ENCODE measurements at places on chromosomes 11 and 22.
A peak's percentile ranks its signal among the peaks of the same experiment; 100 is the strongest.

- DNase-seq, result no peak
Observed at GRCh38 chr22:26665813-26666231, 8.4 kb downstream of the MIAT start.

DNA sequence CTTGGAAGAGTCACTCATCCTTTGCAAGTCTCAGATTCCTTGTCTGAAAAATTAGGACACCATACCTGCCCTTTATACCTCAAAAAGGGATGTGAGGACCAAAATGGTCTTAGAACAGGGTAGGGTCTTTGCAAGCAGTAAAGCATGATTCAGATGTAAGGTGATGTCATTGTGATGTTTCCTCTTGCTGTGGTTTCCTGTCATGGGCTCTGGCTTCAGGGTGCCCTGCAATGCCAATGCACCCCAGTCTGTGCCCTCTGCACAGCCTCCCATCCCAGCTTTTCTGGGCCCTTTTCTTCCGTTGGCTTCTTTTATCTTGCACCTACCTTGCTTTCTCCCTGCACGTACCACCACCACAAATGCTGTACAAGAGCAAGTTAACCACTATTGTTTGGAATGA is 87.8 kb upstream of the NNMT start:
- no peak for DNase-seq

DNA sequence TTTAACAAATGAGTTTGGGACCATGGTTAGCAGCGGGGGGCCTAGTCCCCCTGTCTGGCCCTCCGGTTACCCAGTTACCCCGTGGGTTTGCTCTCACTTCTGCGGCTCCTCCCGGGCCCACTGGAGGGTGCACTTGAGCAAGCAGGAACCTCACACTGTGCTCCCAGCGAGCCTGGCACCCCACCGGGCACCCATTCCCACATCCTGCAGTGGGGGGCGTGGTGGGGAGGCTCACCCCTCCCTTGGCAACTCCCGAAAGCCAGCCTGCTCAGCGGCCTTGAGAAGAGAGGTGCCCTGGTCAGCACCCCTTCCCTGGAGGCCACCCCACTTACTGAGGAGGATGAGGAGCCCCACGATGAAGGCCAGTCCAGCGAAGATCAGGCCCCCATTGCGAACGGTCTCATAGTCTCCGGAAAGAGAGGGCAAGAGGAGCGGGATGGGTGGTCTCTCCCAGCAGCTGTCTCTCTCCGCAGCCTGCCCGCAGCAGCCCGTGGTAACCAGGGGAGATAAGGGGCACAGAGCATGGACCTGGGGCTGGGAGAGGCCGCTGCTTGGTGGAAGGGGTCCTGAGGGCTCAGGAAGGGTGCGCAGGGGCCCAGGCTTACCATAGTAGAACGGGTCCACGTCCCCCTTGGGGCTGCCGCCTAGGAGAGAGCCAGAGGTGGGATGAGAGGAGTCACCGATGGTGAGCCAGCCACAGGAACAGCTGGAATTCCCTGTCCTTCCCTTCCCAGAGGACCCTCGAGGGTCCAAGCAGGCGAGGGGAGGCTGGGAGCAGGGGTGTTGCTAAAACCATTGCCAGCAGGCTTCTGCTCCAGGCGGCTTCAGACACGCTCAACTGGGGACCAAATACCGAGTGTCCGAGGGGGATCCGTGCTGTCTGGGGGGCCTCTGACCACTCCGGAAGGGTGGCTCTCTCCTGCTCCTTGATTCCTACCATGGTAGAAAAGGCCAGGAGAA is 2.2 kb downstream of the FXYD2 start:
- peak; percentile 74 for DNase-seq

DNA sequence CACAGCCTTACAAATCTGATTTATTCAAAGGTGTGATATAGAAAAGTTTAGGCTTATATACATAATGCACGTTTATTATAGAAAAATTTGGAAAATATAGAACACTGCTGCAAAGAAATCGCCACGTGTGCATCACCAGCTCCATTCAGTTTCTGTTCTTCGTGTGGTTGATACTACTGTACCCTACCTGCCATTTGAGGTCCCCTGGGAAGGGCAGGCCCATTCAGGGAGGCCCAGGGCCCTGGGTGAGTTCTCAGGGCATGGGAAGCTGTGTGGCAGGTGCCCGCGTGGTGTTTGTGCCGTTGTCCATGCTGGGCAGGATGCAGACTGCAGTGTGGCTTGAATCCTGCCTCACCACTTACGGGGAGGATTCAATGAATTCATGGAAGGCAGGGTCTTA is 60.8 kb downstream of the TBC1D22A start:
- no peak for DNase-seq

- no peak for DNase-seq
Observed at GRCh38 chr11:130815956-130816355, 100.3 kb downstream of the SNX19 start.

DNA sequence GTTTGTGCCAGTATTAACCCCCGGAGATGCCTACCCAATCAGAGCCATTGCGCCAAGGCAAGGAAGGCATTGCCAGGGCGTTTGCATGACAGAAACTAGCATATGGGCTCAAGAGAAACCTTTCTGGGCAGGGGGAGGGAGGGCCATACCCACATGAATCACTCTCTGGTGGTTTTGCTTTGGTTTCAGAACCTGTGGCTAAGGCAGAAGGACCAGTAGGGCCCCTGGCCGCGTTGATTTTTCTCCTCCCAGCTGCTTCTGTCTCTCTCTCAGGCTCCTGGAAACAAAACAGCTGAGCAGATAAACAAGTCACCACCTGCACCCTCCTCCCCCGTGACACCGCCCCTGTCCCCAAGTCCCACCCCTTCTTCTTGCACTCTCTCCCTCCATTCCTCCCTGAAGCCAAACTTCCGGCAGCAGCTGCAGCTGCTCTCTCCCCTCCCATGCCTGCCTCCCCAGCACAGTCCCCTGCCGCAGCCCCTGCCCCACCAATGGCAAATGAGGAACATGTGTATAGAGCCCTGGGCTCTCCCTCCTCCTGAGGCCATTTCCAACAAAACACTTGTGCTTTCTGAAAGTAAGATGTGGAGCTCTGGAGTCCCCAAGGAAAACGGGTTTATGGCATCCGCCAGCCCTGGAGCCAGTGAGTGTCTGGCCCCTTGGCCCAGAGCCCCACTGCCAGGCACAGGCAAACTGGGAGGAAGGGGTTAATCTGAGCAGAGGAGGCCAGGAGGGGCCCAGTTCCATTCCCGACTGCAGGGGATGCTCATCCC is 39.0 kb upstream of the ADA2 start:
- DNase-seq, result peak; percentile 26

DNA sequence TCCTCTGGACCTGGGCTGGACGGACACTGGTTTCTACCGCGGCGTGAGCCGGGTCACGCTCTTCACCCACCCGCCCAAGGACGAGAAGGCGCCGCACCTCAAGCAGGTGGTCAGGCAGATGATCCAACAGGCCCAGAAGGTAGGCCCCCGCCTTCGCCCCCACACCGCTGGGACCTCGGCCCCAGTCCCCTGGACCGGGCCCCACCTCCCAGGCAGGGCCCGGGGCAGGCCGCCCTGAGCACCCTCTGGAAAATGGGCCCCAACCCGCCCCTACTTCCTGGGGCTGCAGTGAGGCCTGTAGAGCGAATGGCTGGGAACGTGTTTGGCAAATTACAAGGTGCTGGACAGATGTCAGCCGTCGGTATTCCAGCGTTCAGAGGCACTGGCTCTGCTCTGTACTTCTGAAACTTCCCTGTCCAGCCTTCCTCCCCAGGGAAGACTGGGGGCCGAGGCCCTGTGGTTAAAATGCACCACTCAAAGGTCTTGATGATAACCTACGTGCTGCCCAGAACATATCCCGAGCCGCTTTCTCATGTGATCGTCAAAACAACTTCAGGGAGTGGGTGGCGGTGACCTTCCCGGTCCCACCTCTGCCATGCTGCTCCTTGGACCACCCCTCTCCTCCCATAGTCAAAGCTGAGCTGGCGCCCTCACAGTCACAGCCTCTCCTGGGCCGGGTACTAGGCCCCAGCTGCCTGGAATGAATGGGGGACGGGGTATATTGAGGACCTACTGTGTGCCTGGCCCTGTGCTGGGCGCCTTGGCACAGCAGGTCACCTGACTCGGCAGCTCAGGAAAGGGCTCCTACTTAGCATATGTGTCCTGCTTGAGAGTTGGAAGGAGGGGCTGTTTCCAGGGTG is 869 bp downstream of the FAM83F start:
- no peak for DNase-seq

DNA sequence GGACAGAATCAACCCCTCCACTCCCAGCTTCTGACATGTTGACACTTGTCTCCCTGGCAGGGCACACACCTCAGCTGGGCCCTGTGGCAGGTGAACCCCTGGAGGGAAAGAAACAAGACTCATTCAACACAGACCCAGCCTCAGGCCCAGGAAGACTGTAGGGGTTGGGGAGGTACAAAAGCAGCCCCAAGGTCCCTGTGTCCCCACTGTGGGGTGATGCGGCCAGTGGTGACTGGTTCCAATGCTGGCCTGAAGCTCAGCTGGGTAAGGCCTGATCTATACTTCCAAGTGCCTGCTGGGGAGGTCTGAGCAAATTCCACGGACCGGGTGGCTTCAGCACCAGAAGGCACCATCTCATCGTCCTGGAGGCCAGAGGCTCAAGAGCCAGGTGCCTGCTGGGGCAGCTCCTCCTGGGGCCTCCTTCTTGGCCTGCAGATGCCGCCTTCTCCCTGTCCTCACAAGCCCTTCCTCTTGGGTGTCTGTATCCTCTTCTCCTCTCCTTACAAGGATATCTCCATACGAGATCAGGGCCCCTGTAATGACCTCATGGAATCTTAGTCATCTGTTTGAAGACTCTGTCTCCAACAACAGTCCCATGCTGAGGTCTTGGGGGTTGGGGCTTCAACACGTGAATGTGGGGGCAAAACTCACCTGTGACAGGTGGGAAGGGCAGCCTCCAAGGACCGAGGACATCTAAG is 1492.1 kb downstream of the BRD1 start:
- no peak for DNase-seq

DNA sequence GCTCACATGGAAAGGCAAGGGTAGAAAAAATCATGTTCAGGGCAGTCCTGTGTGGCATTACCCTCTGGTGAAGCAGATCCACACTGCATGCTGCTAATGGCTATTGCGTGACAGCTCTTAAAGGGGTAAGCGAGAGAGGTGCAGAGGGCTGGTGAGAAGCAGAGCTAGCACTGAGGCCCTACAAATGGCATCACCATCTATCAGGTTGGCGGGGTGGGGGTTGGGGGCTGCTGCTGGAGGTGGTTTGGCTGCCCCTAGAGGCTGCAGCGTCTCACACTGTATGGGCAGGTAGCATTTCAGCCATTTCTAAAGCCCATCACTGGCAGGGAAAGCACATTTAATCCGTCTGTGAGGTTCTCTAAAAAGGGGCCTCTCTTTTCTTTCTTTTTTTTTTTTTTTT is 16.9 kb upstream of the TMA7B start:
- DNase-seq, result no peak

DNA sequence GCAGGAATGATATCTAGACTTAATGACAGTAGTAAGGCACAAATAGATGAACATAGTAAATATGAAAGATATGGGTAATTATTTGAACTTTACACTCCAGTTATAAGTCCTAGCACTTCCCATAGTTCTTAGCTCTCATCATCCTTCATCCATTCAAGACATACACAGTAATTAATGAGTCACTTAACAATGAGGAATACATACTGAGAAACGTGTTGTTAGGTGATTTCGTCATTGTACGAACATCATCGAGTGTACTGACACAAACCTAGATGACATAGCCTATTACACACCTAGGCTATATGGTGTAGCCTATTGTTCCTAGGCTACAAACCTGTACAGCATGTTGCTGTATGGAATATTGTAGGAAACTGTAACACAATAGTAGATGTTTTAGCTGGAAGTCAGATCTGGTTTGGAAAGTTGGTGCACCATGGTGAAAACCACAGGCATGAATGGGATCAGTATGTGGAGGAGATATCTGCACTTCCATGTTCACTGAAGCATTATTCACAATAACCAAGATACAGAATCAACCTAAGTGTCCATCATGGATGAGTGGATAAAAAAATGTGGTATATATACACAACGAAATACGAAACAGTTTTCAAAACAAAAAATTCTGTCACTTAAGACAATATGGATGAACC is 229.9 kb upstream of the PITPNB start:
- no peak for DNase-seq
